ENCODE measurements at places on chromosomes 12 and 14.

- DNase-seq, result no peak
Observed at GRCh38 chr14:58085877-58086276, 66.1 kb downstream of the ARMH4 start.

GRCh38 chr12:93568091-93568490, 4.4 kb upstream of the SOCS2 start:
- no peak for DNase-seq

- DNase-seq, result no peak
Observed at GRCh38 chr12:116861320-116861719, 19.9 kb downstream of the HRK start.

DNA sequence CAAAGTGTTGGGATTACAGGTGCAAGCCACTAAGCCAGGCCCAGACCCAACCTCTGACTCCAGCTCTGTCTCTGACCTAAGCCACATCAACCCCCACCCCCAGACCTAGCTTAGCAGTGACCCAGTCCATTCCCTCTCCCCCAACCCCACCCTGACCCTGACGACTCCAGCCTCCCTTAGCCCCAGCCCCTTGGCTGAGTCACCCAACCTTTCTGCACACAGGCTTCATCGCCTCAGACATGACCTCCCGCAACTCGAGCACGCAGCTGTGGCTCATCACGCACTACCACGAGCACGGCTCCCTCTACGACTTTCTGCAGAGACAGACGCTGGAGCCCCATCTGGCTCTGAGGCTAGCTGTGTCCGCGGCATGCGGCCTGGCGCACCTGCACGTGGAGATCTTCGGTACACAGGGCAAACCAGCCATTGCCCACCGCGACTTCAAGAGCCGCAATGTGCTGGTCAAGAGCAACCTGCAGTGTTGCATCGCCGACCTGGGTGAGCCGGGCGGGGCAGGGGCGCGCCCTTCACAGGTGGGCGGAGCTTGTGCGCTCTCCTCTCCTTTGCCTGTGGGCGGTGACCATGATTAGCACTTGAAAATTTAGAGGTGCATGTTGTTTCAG, 7.8 kb downstream of the ACVRL1 start:
- no peak for DNase-seq

DNA sequence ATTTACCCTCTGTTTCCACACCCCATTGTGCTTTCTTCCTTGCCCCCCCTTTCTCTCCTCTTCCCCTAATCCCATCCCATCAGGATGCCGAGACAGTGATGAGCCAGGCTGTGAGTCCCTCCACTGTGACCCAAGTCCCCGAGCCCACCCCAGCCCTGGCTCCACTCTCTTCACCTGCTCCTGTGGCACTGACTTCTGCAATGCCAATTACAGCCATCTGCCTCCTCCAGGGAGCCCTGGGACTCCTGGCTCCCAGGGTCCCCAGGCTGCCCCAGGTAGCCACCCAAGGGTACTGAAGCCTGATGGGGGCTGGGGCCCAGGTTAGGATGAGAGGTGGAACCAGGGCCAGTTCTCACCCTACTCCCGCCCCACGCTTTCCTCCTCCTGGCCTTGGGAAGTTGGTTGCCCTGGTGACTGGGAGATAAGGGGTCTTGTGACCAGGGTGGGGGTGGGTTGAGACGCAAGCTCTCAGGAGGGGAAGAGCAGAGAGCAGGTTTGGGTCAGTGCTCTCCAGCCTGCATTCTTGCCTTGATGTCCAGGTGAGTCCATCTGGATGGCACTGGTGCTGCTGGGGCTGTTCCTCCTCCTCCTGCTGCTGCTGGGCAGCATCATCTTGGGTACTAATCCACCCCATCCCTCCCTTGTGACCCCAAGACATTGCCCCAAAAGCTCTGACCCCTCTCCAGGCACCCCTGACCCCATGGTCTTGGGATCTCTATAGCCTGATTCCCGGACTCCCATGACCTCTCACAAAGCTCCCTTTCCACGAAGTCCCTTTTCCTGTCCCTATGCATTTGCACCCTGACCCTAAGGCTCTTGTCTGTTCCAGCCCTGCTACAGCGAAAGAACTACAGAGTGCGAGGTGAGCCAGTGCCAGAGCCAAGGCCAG, 1.2 kb downstream of the AMHR2 start:
- no peak for DNase-seq

DNA sequence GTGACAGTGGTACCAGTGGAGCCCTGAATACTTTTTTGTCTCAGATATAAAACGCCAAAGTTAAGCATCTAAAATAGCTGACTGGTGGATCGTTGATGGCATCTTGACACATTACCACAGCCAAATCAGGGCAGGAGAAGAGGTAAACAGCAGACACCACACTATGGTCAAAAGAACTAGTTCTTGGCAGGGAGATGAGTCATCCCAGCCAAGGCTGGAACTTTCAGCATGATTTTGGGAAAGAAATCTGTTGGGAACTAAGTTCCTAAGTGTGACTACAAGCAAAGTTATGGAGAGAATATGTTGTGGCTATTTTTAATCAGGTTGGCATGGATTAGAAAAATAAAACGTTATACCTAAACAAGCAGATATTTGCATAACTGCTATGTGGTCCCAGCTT, 36.9 kb downstream of the LGR5 start:
- no peak for DNase-seq

DNA sequence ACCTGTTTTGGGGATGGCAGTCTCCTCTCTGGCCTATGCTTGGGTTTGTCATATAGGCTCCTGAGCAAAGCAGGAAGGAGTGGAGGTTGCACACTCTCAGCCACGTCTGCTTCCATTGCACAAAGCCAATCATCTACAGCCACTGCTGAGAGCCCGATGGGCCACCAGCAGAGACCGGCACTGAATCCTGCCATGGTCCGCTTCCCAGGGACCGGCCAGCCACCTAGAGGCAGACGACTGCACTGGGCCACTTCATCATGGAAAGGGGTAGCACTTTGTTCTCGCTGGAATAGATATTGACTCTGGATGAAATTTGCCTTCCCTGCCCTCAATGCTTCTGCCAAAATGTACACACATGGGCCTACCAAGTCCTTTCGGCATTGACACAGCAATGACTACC, 22.3 kb downstream of the DLK1 start:
- no peak for DNase-seq

DNA sequence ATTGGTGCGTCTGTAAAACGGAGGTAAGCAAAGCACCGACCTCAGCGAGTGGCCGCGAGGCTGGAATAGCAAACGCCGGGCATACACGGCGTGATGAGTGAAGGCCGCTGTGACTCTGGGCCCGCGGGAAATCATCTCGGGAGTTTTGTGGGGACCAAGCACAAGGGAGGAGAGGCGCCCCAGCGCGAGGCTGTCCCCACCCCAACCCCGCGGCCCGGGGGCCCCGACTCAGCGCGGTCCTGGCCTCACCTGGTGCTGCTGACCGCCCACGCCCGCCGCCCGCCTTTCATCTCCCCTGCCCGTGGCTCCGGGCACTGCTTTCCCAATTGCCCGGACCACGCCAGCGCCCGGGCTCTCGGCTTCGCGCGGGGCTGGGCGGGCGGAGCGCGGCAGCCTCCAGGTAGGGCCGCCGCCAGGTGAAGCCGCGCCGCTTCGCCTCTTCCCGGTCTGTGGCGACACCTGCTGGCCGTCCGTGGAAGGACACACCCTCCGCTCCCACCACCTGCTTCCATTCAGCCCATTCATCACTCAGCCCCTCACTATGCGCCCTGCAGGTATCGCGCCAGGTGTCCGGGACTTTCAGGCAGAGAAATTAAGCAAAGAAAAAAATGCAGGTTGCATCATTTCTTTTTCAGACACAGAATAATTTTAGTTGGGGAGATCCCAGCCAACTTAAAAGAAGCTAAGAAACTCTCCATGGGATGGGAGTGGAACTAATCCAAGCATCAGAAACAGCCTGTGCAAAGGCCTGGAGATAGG, 360.4 kb downstream of the MED13L start:
- DNase-seq, result peak; percentile 67

DNA sequence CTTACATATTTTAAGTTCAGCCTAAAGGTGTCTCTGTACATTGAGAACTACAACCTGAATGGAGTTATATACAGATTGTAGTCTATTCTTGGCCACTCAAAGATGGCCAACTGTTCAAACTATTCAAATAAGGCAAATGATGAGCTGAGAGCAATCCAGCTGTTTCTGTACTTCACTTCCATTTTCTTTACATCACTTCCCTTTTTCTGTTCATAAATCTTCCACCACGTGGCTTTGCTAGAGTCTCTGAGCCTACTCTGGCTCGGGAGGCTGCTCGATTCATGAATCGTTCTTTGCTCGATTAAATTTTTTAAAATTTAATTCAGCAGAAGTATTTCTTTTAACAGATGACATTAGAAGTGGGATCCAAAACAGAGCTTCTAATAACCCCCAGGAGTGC, 879.7 kb downstream of the GALC start:
- DNase-seq, result no peak

DNA sequence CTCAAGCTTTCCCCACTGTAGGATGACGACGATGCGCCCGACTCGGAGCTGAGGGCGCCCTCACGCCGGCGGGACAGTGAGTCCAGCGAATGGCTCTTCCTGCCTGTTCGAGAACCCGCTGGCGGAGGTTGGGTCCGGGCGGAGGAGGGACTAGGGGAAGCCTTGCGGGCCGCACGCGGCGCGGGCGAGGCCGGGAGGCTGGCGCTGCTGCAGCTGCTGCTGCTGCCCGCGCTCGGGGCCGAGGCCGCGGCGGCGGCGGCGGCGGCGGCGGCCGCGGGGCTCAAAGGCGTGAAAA, 1.9 kb downstream of the CCDC177 start:
- no peak for DNase-seq

- DNase-seq, result no peak
Observed at GRCh38 chr12:119417440-119417839, 82.9 kb downstream of the CCDC60 start.

GRCh38 chr14:41873686-41874317, 267.1 kb downstream of the LRFN5 start:
- DNase-seq, result no peak

DNA sequence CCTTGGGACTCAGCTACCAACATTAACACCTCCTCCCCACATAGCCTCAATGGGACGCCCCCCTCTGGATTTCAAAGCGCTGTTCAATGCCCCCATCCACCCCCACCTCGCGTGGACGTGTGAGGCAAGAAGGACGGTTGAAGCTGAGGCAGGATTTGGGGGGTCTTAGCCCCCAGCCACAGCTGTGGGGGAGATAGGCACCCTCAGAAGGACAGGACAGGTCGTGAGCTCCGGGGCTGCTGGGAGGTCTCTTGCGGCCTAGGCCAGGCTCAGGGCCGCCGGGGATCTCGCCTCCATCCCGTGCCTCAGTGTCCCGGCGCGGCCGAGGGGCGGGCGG, 8.3 kb upstream of the SP7 start:
- DNase-seq, result no peak

DNA sequence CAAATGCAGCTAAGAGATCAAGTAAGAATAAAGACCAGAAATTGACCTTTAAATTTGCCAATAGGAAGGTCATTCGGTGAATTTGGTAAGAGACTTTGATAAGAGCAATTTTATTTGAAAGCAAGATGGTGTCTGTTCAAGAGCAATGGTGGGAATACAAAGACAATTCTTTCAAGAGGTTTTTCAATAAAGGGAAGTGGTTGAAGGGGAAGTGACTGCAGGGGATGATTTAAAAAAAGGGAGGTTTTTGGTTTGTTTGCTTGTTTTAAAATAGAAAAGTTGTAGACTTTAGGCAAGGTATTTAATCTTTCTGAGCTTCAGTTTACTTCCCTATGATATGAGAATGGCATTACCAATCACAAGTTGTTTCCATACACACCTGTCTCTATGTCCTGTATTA, 4.3 kb upstream of the APPL2 start:
- DNase-seq, result no peak

- no peak for DNase-seq
Observed at GRCh38 chr14:64826333-64826732, 53.4 kb downstream of the SPTB start.

DNA sequence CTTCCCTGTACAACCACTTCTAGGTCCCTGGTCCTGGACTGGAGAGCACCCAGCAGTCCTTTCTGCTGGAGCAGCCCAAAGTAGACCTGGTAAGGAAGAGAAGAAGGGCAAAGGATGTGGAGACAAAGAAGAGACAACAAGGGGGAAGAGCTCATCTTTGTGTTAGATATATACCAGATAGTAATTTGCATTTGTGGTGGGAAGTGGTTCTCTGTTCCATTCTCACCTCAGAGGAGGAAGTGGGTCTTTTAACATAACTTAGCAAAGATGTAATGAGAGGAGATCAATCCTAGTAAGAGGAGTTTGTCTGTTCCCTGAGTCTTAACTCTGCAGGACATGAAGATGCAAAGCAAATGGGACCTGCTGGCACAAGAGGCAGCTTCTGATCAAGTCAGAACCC, 8.0 kb downstream of the CCDC198 start:
- DNase-seq, result no peak

DNA sequence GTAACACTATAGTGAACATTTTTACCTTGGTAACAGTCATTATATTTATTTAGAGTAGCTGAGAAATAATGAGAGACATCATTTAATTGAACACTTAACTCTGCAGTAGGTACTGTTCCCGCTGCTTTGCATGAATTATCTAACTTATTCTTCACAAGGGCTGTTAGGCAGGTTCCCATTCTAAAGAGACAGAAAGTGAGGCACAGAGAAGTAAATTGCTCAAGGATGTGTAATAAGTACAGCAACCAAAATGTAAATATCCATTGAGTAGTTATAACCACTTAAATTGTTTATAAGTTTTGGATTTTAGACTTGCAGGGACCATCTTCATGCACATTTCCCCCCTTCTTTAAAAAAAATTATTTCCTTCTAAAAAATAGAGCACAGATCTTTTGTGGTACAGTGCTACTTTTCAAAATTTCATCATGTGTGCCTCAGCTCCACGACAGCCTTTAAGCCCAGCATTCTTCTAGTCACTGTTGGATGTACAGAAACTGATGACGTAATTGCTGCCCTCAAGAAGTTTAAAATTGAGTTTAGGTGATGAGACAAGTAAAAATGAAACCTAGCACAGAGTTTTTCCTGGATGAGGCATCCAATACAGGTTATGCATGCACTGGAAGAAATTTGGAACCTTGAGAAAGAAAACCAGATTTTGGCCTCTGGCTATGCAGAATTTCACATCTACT, 6.0 kb upstream of the MANSC4 start:
- no peak for DNase-seq

DNA sequence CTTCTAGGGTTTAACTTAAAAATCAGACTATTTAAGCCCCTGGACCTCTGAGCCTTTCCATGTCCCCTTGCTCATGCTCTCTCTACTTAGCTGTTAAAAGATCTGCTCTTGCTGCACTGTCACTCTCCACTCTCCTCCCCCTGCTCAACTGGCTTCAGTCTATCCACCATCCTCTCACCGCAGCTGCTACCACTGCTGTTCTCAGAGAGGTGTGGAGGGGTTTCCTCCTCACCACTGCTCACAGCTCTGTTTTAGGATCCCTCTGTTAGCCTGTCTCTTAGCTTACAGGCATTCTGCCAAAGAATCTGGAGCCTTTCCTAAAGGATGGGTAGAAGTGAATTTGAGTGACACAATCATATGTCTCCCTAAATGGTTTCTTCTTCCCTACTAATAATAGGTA, 43.7 kb upstream of the ATP2B1 start:
- peak; percentile 4 for DNase-seq

DNA sequence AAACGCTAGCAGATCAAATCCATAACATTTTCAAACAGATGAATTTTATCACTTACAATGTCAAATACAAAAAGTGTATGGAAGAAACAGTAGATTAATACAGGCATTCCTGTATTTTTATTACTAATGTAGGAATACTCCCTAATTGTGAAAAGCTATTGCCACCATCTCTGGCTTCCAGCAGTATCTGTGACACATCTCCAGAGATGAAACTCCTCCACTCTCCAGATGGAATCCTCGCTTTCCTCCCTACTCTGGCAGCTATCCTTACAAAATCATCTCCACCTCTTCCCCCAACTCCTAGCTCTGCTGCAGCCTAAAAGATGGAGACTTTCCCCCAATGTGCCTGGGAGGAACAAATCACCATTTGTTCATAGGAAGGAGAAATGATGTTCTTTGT, 211.4 kb downstream of the SSPN start:
- no peak for DNase-seq
